ENCODE measurements at places on chromosomes 2 and 18.

DNA sequence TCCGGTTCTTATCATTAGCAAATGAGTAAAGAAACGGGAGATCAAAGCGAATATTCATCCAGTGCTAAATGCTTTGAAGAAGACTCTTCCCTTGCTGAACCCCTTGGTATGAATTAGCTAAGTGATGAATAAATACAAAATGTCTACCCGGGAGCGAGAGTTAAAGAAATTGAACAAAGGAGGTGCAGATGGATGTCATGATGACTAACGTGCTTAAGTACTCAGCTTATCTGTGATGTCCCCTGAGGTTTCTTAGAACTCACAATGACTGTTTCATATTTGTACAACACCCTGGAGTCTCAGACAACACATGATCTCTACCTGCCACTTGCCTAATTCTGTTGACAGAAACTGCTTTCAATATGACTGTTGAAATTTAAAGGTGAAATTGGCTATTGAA, 148.5 kb downstream of the TMEM200C start:
- no peak for DNase-seq

- DNase-seq: no peak
Measured at GRCh38 chr2:14577843-14578242, 54.7 kb upstream of the LRATD1 start.

DNA sequence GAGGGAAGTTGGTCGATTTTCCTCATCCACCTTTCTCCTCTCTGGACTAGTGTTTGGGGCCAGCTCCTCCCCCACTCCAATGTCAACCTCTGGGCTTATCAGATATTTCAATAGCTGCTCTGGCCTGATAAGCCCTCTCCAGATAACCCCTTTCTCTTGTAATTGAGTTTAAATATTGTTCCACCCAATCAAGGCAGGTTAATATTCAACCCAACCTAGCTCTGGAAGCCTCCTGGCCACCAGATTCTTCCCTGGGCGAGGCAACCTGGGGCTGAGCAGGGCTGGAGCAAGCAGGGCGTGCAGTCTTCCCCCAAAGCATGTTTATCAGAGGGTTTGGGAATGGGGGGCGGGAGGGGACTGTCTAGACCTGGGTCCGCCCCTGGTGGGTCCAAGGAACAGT, 73.8 kb downstream of the TFCP2L1 start:
- no peak for DNase-seq

DNA sequence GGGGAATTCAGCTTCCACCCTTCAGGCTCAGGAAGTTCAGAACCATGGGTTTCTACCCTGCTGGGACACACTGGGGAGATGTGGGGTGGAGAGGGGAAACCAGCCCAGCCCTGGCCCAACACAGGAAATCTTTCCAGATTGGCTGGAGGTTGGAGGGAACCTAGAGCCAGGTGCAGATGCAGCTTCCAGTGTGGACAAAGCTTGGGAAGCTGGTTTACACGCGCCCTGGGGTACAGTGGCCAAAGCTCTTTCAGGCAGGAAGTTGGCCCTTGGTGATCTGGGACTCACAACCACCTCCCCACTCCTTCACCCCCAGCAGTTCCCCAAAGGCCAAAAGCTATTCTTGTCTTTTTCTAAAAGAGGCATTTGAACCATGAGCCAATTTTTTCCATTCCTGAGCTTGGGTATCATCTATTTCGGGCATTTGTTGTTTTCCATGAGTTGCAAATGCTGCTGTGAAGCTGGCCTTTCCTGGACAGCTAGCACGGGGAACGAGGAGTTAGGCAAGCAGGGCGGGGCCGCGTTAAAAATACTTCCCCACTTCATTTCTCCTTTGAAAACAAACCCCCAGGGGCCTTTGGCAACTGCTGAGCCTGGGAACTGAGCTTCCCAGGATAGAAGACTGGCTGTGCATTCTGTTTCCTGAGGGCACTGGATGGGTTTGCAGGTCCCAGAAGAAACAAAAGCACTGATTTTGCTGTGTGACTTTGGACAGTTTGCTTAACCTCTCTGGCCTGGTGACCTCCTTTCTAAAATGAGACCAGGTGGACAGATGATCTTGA, 3.1 kb upstream of the ARID5A start:
- no peak for DNase-seq

GRCh38 chr2:40364151-40364874, 87.6 kb downstream of the SLC8A1 start:
- no peak for DNase-seq

Data from frontal cortex (tissue), 4 donors.